CD4-positive, alpha-beta T cell treated with Interferon gamma for 1 hour (primary cell): ENCODE measurements at places on chromosomes 7 and 10.

DNA sequence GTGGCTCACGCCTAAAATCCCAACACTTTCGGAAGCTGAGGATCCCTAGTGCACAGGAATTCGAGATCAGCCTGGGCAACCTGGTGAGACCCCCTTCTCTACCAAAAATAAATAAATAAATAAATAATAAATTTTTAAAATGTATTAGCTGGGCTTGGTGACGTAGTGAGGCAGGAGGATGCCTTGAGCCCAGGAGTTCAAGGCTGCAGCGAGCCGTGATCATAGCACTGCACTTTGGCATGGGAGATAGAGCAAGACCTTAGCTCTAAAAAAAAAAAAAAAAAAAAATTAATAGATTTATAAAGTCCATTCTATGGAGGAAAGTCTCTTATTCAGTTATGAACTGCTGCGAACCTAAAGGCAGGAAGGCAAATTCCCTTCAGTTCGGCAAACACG, 1.1 kb upstream of the PTPN12 start:
- no peak for DNase-seq

DNA sequence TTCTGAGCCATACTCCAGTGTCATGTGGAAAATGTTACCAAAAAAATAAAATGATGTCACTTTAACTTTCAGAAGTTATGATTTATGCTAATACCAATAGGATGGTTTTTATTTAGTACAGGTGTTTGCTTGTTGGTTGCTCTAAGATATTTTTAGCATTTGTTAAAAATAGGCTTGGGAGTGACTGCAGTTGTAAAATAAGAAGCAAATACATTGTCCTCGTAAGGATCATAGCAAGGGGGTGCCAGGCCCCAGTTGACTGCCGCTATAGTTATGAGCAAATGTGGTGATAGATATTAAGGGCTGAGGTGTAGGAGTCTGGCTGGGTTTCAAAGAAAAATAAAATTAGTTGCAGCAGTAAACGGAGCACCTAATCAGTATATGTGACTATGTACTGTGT, 354.4 kb upstream of the BMPER start:
- no peak for DNase-seq

- no peak for DNase-seq
Observed at GRCh38 chr7:129857313-129857712, 95.4 kb downstream of the UBE2H start.

- DNase-seq = no peak
Observed at GRCh38 chr10:60760711-60761210, 17.5 kb upstream of the CDK1 start.

DNA sequence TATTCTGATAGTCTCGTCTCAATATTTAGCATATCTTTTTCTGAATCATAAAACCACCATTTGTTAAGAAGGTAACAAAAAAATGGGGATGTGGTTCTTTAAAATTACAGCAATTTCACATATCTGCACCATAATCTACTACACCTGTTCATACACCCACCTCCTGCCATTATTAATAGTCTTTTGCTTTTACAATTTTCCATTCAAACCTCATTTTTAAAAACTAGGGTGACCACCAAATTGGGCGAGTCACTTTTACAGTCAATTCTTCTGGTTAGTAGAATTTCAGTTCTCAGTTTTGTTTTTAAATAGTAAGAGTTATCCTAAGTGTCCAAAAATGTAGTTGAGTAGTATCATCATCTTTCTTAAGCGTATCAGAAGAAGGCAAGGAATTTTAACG, 48.4 kb upstream of the GSAP start:
- DNase-seq = no peak

GRCh38 chr10:121418126-121418777, 180.0 kb downstream of the FGFR2 start:
- no peak for DNase-seq

DNA sequence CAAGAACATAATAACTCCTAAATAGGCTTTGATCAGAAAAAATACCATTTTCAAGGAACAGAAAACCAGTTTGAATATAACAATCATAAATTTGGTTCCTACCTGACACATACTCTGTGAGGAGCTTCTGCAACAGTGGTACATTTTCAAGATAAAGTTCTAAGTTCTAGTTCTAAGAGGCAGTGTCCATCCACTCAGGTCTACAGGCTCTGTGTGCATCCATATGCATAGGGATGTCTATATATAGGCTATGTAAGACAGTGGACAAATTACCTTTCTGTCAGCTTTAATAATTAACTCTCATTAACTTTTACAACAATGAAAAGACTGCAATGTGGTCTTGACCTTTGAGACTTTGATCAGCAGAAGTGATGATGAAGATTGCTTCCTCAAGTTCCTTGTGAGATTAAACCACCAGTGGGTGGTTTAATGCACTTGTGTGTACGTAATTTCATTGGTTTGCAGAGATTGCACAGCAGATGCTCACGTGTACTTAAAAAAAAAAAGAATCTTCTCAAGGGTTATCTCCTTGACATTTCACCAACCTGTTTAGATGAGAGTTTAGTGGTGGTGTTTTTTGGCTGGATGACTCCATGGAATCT, at the start of gene SLC26A3:
TSS of gene SLC26A3 (minus strand) at position 215 of the 602 bp plus-strand sequence. CDS start 8,714 bp downstream, outside the sequence.
- DNase-seq = no peak

DNA sequence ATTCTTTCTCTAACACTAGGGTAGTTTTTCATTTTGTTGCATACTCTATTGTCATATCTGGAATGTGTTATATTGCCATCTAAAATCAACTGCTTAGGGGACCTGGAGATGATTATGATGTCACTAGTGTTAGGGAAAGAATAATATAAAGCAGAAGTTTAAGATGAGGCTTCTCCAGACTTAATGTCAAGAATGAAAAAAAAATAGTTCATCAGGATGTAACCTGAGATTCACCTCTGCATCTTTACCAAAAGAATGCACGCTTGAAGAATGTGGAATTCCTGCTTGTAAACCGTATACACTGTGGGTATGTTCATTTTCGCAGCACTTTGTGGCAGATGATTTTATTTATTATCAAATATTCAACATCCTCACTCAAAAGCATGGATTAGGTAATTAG, 184.6 kb downstream of the ST7 start:
- DNase-seq = no peak

DNA sequence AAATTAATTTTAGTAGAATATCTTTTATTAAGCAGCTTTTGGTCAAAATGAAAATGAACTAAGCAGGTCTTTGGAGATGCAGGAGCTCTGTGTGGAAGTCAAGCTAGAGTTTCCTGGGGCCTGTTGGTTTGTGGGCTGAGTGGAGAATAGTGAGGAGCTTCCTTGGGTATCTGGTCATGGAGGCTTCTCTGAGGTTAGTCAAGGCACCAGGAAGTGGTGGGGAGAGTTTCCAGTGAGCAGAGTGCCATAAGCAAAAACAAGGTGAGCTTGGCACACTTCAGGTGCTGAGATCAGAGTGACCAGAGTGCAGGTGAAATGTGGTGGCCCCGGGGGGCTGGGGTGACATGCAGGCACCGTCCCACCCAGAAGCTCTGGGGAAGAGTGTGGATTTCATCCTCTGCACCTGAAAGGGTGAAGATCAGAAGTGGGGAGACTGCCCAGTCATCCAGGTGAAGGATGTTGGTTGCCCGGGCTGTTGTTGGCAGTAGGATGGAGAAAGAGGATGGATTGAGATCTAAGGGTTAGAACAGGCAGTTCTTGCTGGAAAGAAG, 77.4 kb downstream of the WDR37 start:
- DNase-seq = no peak

DNA sequence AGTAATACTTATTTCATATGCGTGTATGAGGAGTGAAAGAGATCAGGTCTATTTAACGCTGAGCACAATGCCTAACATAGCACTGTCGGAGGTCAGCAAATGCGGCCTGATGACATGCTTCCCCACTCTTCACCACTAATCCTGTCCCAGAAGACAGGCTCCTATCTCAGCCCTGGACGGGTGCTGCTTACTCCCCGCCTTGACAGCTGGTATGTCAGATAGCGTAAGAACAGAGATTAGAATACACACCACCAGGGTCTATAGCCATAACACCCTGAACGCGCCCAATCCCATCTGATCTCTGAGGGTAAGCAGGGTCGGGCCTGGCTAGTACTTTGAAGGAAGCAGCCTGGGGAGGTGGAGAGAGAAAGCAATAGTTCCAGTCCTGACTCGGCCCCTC, 32.3 kb upstream of the TM9SF3 start:
- DNase-seq = no peak

- no peak for DNase-seq
Observed at GRCh38 chr10:110387983-110388686, 83.4 kb upstream of the SMNDC1 start.

DNA sequence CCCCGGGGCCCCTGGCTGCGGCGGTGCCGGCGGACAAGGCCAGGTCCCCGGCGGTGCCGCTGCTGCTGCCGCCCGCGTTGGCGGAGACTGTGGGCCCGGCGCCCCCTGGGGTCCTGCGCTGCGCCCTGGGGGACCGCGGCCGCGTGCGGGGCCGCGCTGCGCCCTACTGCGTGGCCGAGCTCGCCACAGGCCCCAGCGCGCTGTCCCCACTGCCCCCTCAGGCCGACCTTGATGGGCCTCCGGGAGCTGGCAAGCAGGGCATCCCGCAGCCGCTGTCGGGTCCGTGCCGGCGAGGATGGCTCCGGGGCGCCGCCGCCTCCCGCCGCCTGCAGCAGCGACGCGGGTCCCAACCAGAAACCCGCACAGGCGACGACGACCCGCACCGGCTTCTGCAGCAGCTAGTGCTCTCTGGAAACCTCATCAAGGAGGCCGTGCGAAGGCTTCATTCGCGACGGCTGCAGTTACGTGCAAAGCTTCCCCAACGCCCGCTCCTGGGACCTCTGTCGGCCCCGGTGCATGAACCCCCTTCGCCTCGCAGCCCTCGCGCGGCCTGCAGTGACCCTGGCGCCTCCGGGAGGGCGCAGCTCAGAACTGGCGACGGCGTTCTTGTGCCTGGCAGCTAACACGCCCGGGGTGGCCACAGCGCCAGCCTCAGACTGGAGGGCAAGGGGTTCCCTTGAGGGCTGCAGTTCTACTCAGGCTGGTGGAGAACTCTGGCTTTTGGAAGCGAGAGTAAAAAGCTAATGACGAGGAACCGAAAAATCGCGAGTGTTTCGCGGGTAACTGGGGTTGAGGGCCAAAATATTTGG, 804 bp downstream of the FRAT1 start:
- DNase-seq = peak; percentile 67

- no peak for DNase-seq
Observed at GRCh38 chr7:19305698-19306097, 160.5 kb upstream of the FERD3L start.

DNA sequence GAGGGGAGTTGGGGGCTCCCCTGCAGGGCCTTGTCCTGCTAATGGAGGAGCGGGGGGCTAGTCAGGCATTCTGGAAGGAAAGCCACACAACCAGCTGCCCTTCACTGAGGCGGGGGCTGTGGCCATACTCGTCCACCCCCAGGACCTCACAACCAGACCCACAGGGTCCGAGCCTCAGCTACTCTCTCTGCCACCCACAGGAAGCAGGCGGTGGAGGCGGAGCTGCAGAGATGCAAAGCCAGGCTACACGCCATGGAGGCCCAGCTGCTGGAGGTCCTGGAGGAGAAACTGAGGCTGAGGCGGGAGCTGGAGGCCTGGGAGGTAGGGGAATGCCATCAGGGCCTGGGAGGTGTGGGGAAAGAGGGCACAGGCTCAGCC, 3.1 kb downstream of the ABHD11 start:
- no peak for DNase-seq

- DNase-seq = no peak
Observed at GRCh38 chr10:173741-174140, 38.5 kb downstream of the ZMYND11 start.

DNA sequence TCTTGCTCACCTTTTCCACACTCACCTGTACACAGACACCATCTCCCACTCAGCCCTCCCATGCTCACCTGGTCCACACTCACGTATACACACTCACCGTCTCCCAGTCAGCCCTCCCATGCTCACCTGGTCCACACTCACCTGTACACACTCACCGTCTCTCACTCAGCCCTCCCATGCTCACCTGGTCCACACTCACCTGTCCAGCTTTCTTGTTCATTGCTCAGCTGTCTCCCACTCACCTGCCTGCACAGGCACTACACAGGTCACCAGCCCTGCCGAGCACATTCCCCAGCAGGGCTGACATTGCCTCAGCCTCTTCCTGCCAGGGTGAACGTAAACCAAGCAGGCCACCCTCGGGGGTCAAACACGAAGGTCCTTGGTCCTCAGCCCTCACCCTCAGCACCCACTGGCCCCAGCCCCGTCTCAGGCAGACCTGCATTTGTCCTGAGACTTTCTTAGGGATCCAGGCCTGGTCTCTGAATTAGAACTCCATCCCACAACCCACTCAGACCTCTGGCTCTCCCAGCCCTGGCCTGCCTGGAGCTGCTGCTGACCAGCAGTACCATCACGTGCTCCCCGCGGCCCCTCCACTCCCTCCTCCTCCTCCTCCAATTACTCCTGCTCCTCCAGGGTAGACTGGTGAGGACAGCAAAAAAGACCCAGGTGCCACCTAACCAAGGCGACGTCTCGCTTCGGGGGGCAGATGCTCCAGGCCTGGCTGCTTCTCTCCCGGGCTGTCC, 12.8 kb upstream of the DNAAF5 start:
- no peak for DNase-seq

GRCh38 chr7:130274296-130274695, 7.6 kb downstream of the CPA2 start:
- no peak for DNase-seq

DNA sequence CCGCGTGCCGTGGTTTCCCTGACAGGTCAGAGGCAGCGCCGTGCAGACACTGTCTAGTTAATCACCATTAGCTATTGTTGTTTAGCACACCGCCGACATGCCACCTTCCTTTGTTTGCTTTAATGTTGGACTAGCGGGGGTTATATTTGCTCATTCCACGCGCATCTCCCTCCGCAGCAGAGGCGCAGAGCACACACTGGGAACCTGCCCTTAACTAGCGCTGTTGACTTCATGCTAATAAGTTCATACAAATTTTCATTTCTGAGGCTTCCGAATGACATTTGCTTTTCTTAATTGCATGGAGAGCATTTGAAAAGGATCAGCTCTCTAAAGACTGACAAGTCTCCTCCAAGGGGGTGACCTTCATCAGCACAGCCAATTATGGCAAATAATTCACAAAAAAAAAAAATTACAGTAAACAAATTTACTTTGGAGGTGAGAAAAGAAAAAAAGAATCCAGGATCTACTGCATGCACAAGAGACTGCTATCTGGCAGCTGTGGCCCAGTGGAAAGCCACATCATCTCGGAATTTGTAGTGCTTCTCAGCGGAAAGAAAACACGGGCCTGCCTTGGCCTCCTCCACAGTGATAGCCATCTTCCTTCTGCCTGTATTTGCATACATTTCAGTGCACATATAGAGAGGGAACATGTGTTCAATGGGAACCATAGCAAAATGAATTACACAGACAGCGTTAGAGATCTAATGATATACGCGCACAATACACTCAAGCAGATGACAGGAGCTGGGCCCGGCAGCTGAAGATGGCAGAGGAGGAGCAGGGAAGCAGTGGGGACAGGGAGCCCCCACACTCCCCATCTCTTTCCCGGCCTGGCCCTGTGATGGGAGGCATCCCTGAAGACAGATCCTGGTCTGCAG, 94.2 kb downstream of the EBF3 start:
- DNase-seq = no peak

GRCh38 chr7:67554986-67555385, 558.4 kb downstream of the TYW1 start:
- DNase-seq = no peak

DNA sequence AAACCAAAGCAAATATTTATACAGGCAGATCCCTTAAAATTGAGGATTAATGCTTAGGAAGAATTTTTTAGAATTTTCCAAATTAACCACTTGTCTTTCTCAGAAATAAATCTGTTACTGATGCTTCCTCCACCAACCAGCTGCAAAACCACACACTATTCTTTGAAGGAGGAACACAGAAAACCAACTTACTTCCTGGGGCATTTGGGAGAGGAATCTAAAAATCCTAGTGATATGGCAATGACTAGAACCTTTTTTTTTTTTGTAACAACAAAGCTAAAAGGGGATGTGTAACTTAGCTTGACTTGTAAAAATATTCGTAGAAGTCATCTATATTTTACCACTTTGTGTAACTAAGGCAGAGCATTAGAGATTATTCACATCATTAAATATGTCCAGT, 5.1 kb upstream of the TM9SF3 start:
- DNase-seq = no peak
